ENCODE measurements at places on chromosomes 5 and 9. TPM values are rescaled to one million over a fixed set of nuclear protein-coding genes. Genes with fewer than 3 reads are reported as not detected.

NKD2 gene
- 1.5 TPM for total RNA-seq

SPINK5 gene
- not detected for total RNA-seq

MYOT gene
- total RNA-seq: 16.4 TPM

SLIT3 gene
- 86.9 TPM for total RNA-seq

AFAP1L1 gene
- total RNA-seq: 6.8 TPM

ADCY2 gene
- 5.0 TPM for total RNA-seq

PLPPR1 gene
- total RNA-seq: not detected

OSTF1 gene
- 16.8 TPM for total RNA-seq

DNA sequence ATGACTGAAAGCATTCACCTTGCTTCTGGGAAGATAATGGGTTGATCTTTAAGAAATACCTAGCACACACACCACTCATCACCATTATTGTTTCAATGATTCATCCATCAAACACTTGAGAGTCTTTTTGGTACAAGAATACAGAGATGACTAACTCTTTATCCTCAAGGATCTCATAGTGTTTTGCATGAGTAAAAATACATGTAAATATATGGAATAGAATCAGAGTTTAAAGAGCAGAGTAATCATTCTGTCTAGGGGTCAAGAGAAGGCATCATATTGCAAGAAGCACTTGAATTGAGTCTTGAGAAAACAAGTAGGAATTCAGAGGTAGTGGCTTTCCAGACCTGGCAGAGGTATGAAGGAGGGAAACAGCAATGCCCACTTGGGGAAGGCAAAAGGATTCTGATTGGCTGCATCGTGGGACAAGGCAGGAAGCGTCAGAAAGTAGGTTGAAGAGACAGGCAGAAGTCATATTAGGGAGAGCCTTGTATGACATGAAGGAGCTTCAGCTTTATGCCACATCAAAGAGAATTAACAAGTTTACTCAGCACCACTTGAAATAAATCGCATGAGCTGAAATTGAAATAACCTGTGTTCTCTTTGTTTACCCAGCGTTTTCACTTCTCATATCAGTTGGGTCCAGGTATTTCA lies 542.5 kb downstream of the TLE1 start:
- no peak for DNase-seq

- no peak for DNase-seq
These were observed at the start of gene GPX8 for GRCh38 chr5:55159763-55160492. Gene GPX8, plus strand, starts transcription at chr5:55160171. Its CDS starts 22 bp downstream, at chr5:55160193.

DNA sequence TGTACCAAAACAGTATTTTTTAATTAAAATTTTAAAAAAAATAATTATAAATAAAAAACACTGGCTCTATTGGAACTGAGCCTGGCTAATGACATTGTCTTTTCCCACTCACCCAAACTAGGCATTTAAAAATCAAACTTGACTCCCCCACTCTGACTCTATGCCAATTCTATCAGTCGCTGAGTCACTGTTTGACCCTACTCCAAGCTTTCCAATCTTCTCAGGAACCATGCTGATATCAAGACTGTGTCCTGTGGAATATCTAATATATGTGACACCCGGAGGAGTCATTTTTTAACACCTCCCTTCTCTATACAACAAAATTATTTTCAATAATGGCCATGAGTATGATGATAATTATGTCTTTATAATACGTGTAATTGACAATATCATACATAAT lies 171.6 kb upstream of the RASEF start:
- no peak for DNase-seq

- DNase-seq: no peak
These were observed 679.8 kb upstream of the FTMT start for GRCh38 chr5:121171834-121172233.

GRCh38 chr9:27638716-27639115 lies 65.4 kb upstream of the C9orf72 start:
- DNase-seq: no peak

DNA sequence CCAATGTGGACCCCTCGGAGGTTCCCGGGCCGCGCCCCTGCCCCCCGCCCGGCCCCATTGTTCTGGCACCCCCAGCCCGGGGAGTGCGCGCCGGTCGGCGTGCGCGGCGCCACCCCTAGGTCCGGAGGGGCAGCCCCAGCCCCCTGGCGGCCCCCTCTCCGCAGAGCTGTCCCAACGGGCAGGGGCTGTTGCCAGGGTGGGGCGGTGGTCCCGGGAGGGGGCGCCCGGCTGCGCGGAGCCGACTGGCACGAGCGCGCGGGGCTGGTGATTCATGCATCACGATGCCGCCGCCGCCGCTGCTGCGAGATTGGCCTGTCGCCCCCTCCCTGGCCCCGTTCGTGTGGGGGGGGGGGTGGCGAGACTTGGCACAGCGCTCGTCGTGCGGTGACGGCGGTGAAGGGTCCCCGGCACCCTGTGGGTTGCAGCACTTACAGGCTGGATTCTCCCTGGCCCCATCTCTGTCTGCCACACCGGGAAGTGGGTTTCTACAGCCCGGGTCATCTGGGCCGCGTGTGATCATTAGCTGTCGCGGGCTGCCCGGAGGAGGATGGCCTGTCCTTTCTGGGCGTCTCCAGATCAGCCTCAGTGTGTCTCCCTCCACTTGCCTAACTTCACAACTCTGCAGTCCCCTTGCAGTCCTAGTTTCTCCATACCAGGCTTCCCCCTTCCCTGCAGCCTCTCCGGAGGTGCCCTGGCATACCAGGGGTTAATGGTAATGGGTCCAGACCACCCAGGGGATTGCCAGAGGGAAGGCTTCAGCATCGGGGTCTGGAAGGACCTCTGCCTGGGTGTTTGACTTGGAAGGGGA lies 858 bp downstream of the NCS1 start:
- DNase-seq: no peak

DNA sequence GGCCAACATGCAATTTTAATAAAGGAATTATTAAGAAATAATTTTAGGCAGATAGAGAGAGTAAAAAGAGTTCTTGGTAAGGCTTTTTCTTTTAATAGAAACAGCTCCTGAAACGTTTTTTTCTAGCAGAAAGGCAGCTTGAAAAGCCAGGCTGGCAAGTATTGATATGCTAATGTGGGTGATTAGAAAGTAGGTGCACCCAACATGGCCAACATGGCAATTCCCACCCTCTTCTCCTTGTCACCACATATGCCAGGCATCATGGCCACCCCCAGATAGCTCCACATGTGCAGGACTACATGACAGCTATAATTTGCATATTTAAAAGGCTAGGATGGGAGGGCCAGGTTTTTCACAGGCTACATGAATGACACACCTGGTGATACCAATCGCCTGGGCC lies 615.2 kb downstream of the PTPRD start:
- no peak for DNase-seq

DNA sequence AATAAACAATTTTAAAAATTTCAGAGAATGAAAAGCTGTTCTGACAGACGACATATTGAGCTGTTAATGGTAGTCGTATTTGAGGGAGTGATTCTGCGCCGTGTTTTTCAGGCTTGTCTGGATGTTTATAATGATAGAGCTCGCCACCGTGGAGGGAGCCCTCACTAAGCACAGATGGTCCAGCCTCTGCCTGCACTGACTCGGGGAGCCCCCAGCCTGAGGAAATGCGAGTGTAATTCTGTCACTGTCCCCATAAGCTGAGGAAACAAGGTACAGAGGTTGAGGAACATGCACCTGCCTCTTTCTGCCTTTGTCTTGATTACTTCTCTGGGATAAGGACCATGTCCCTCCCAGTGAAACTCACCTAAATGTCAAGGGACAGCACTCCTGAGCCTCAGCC lies 7.4 kb upstream of the DBH start:
- no peak for DNase-seq

GRCh38 chr5:119268387-119269060 lies 87.3 kb upstream of the TNFAIP8 start:
- peak; percentile 91 for DNase-seq

DNA sequence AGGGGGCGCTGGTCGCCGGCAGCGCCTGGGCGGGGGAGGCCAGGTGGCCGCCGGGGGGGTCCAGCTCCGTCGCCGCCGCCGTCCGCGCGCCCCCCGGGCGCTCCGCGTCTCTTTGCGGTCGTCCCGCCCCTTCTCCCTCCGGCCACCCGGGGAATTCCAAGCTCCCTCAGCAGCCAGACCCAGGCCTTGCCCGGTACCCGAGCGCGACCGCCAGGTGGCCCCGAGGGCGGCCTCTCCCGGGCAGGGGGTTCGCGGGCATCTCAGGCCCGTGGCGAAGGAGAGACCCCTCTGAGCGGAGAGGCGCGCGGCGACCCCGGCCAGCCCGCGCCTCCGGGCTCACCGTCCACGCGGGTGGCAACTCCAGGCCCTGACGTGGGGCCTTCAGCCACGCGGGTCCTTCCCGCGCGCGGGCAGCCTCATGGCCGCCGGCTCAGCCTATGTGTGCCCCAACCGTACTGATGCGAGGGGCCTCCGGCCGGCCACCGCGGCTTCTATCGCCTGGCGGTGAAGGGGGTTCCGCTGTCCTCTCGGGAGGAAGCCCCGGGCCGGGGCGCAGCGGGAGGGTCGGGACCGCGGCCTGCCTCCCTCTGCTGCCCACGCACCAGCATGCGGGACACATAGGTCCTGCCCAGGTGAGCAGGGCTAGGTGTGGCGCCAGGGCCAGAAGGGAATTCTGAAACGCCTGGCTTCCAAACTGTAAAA lies 529 bp upstream of the NRARP start:
- DNase-seq: no peak

DNA sequence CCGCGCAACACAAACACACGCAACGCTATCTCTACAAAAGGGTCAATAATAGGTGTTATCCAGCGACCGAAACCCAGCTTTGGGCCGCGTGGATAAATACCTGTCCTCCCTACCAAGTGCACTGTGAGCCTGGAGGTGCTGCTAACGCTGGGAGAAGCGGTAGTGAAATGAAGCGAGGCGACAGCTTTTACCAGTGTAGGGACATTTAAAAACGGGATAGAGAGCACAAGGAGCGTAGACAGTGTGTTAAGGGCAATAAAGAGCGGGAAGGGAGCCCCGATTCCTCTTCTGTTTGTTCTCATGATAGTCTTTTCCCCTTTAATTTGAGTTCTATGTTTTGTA lies 421 bp upstream of the DEPDC1B start:
- no peak for DNase-seq

- no peak for DNase-seq
These were observed 27.1 kb upstream of the SLC6A19 start for GRCh38 chr5:1174122-1174936.

GRCh38 chr5:56737951-56738606 lies 77.3 kb upstream of the MAP3K1 start:
- no peak for DNase-seq

DNA sequence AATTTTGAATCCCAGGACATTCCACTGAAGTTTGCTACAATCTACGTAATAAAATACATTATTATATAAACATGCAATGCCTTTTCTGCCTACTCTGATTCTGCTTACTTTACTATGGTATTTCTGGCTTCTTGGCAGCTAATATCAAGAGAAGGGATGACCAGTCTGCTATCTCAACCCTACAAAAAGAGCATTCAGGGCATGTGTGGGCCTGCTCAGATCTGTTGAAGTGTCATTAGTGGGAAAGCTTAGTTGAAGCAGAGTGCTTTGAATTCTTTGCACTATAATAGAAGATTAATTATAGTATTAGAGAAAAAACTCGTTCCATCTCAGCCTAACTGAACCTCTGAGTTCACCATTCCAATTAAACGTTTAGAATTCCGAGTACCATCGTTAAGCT lies 339.5 kb upstream of the ISL1 start:
- DNase-seq: no peak

DNA sequence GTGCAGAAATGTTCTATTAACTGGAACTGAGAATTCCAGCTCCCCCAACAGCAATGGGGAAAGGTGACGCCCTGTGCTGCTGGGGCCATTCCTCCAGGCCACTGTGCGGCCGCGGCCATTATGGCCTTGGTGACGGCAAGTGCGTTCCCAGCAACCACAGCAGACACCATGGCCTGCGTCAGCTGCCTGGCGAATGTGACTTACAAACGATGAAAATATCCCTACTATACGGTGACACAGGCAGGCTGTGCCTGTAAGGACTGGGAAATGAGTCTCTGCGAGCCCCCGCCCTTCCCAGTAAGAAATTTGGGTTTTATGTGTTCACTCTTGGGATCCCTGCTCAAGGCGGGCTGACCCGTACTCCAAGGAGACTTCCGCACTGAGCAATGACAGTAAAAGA lies 20.6 kb downstream of the CLPTM1L start:
- DNase-seq: no peak

GRCh38 chr5:170681013-170681433 lies 102.5 kb upstream of the GABRP start:
- no peak for DNase-seq

DNA sequence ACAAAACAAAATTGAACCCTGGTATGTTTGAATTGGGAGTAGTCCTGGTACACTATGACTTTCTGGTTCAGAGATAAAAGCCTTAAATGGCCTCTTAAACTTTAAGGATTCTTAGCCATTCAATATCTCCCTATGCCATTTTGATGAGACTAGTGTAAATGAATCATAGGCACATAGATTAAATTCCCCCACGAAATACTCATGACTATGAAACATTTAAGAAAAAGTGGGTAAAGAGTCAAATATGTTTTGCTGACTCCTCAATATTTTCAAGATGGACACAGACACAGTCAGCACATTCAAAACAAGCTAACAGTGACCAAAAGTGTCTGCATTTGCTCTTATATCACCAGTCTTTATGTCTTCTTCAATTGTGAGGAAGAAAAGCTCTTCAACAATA lies 278.3 kb downstream of the PDE4D start:
- no peak for DNase-seq

DNA sequence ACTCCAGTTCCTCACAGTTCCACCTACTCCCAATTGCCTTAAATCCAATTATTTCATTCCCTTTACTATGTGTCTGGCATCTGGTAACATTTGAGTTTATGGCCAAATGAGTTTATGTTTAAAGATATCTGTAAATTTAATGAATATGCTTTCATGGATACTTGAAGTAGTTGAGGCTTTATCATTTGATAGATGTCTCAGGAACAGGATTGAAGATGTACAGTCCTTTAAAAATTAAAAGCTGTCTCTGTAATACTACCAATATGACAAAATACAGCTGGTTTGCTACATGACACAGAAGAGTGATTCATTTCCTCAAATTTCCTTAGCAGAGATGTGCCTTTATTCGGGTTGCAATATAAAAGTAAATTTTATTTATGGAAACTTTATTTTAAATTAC lies 2326.0 kb upstream of the ACO1 start:
- DNase-seq: no peak

DNA sequence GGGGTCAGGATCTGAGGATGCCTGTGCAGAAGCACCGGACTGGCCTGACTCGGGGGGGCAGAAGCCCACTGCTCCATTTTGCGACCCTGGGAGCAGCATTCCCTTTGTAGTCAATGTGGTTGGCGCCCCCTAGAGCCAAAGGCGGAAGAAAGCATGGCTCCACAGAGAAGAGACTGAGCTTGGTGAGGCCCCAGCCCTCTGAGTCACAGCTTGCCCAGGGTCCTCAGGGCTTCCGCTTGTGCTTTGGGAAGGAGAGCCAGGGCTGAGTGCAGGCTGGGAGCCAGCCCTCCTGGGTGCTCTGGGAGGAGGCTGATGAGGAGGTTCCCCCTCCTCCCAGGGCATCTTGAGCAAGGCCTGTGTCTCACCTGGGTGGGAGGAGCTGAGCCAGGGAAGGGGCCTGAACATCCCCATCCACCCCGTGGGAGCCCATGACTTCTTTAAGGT lies 5.5 kb upstream of the AQP3 start:
- no peak for DNase-seq

- no peak for DNase-seq
These were observed at the start of gene CMBL for GRCh38 chr5:10307206-10308148. Gene CMBL, minus strand, starts transcription at chr5:10307902. Its CDS starts 17,140 bp downstream, at chr5:10290762.
